ENCODE measurements at places on chromosomes 6 and 20. TPM values are rescaled to one million over a fixed set of nuclear protein-coding genes. Genes with fewer than 3 reads are reported as not detected.

- no peaks in the 10 kb centered on the region for H3K36me3 ChIP-seq
- no peaks in the 10 kb centered on the region for H3K27me3 ChIP-seq
Measured at GRCh38 chr6:137389150-137389704, 105.0 kb downstream of the OLIG3 start.

- H3K36me3 ChIP-seq, result no peaks in the 10 kb centered on the region
- no peaks in the 10 kb centered on the region for H3K4me1 ChIP-seq
- no peaks in the 10 kb centered on the region for H3K27me3 ChIP-seq
- H3K27ac ChIP-seq, result no peak overlapping the region
- no peak for DNase-seq
Measured at GRCh38 chr6:139891471-139891870, 517.0 kb upstream of the CITED2 start.

DNA sequence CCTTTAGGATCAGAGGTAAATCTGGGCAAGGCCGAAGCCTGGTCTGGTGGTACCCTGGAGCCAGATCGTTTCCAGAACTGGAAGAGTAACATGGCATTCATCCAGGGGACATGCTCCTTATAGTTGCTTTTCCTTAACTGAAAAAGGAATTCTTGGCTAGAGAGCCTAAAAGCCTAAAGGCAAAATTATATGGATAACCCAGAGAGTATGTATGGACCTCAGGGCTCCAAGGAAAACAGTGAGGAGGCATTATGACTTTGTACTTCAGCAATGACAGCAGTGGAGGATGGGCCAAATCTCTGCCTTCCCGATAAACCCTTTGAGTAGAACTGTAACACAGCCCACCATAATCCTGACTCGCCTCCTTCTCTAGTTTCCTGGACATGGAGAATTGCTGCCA is 29.3 kb downstream of the ARHGAP18 start:
- no peak overlapping the region for H3K27ac ChIP-seq
- no peak overlapping the region for H3K4me3 ChIP-seq
- H3K4me1 ChIP-seq, result peaks cover 15% of the 10 kb centered on the region
- no peaks in the 10 kb centered on the region for H3K36me3 ChIP-seq
- H3K27me3 ChIP-seq, result no peaks in the 10 kb centered on the region
- DNase-seq, result no peak

- H3K4me1 ChIP-seq, result no peaks in the 10 kb centered on the region
- H3K4me3 ChIP-seq, result no peak overlapping the region
- H3K36me3 ChIP-seq, result no peaks in the 10 kb centered on the region
- DNase-seq, result no peak
- no peak overlapping the region for H3K27ac ChIP-seq
Measured at GRCh38 chr6:146914489-146915483, 289.4 kb upstream of the STXBP5 start.

GRCh38 chr6:4102687-4103244 is 23.8 kb upstream of the FAM217A start:
- no peak overlapping the region for H3K27ac ChIP-seq
- no peak for DNase-seq
- H3K36me3 ChIP-seq, result no peaks in the 10 kb centered on the region
- no peaks in the 10 kb centered on the region for H3K4me1 ChIP-seq
- no peak overlapping the region for H3K4me3 ChIP-seq
- H3K27me3 ChIP-seq, result no peaks in the 10 kb centered on the region

DNA sequence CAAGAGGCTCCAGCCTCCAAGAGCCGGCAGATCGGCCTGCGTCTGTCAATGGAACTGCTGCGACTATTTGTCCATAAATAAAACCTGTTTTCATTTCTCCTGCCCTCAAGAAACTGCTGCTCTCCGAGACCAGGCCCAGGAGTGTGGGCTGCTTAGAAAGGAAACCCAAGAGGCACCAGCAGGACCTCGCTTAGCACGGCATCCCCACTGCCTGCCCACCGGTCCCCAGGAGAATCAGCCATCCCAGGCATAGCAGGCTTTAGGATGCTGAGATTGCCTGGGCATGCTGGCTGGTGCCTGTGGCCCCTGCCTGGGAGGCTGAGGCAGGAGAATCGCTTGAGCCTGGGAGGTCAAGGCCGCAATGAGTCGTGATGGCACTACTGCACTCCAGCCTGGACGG is 17.6 kb downstream of the NTSR1 start:
- peaks cover 8% of the 10 kb centered on the region for H3K4me1 ChIP-seq
- H3K27me3 ChIP-seq, result peaks cover 16% of the 10 kb centered on the region
- H3K27ac ChIP-seq, result no peak overlapping the region
- H3K4me3 ChIP-seq, result no peak overlapping the region
- no peak for DNase-seq

- no peak for DNase-seq
- H3K36me3 ChIP-seq, result no peaks in the 10 kb centered on the region
- H3K27me3 ChIP-seq, result no peaks in the 10 kb centered on the region
- no peaks in the 10 kb centered on the region for H3K4me1 ChIP-seq
- no peak overlapping the region for H3K4me3 ChIP-seq
Measured at GRCh38 chr6:10355115-10355702, 59.7 kb downstream of the TFAP2A start.

DNA sequence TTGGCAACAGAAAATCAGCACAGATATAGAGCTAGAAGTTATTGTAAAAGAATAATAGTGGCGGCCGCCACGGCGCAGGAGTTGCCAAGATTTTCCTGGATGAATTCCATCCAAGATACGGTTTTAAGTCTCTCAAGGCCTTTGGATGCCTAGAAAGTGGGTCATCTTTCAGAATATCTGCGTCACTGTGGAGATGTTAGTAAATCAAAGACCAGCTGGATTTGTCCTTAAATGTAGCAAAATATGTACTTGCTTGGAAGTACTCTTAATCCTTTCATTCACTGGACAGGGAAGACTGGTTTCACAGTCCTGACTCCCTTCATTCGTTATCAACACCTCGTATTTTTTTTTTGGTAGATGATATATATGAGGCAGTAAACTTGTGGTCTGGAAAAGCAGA is 83.0 kb downstream of the SLC22A3 start:
- DNase-seq, result no peak
- peak overlapping the region; percentile 23 for H3K27ac ChIP-seq
- H3K4me3 ChIP-seq, result no peak overlapping the region

DNA sequence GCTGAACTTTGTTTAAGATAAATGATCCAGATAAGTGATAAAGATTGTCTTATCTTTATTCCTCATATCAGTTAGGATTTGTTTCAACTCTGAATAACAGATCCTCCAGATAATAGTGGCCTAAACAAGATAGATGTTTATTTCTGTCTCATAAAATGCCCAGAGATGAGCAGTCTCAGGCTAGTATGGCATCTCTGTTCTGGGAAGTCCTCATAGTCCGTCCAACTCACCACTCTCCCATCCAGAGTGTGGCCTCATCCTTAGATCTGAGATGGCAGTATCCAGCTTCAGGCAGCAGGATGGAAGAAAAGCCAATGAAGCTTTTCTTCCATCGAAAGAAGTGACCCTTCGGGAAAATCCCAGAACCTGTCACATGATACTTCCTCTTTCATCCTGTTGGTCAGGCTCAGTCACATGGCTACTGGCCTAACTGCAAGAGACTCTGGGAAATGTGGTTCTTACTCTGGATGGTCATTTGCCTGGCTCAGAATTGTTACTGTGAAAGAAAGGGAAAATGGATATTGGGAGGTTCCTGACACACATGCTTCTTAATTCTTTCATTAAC is 29.4 kb upstream of the TAGAP start:
- H3K4me1 ChIP-seq, result peaks cover 13% of the 10 kb centered on the region
- H3K27ac ChIP-seq, result no peak overlapping the region
- no peaks in the 10 kb centered on the region for H3K27me3 ChIP-seq
- H3K4me3 ChIP-seq, result no peak overlapping the region

GRCh38 chr20:33433465-33434234 is 9.9 kb downstream of the SNTA1 start:
- H3K27me3 ChIP-seq, result no peaks in the 10 kb centered on the region
- H3K4me1 ChIP-seq, result no peaks in the 10 kb centered on the region
- H3K27ac ChIP-seq, result no peak overlapping the region

- no peak overlapping the region for H3K27ac ChIP-seq
- no peaks in the 10 kb centered on the region for H3K27me3 ChIP-seq
- no peak overlapping the region for H3K4me3 ChIP-seq
- no peaks in the 10 kb centered on the region for H3K4me1 ChIP-seq
Measured at GRCh38 chr6:131687022-131687421, 14.2 kb downstream of the OR2A4 start.

DNA sequence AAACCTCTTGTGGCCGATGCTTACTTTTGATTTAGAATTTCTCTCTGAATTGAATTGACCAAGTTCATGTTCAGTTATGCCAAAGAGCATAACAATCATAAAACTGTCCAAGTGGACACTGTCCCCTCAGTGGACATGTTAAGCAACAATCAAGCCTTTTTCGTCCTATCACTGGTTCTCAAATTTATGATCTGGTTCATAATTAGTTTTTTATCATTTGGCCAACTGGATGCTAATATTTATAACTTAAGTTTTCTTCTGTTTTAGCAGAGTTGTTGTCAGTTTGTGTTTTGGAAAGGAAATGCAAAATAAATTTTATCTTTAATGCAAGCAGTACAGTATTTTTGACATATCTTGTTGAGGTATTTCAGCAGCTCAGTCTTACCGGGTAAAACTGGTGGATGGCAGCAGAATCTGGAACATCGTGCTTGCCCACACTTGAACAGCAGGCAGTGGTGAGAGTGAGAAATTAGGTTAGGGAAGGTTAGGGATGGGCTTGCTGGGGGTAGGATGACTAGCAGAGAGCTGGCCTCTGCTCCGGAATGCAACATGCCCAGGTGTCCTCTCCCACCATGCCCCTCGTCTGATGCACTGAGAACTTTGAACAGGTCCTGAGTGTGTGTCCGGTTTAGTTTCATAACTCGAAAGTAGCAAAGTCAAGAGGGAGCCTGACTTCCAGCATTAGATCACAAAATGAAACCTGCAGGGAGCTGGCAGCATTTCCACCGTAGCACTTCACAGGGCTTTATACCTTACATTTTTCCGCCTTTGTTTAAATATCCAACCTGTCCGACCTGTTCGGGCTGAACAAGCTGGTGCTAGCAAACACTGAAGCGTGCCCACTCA is 93.1 kb downstream of the RREB1 start:
- no peaks in the 10 kb centered on the region for H3K27me3 ChIP-seq
- H3K36me3 ChIP-seq, result peaks cover 53% of the 10 kb centered on the region
- H3K4me1 ChIP-seq, result peaks cover 34% of the 10 kb centered on the region

- no peaks in the 10 kb centered on the region for H3K4me1 ChIP-seq
- no peak overlapping the region for H3K27ac ChIP-seq
- DNase-seq, result no peak
- H3K27me3 ChIP-seq, result no peaks in the 10 kb centered on the region
Measured at GRCh38 chr6:47344022-47344421, 34.3 kb upstream of the TNFRSF21 start.

GRCh38 chr20:44457016-44457415 is 18.7 kb upstream of the TTPAL start:
- no peaks in the 10 kb centered on the region for H3K27me3 ChIP-seq
- DNase-seq, result no peak
- no peak overlapping the region for H3K27ac ChIP-seq
- no peaks in the 10 kb centered on the region for H3K4me1 ChIP-seq

- H3K27me3 ChIP-seq, result no peaks in the 10 kb centered on the region
- DNase-seq, result no peak
- peaks cover 26% of the 10 kb centered on the region for H3K4me1 ChIP-seq
- H3K36me3 ChIP-seq, result no peaks in the 10 kb centered on the region
Measured at GRCh38 chr20:24701027-24701426, 231.6 kb downstream of the SYNDIG1 start.

DNA sequence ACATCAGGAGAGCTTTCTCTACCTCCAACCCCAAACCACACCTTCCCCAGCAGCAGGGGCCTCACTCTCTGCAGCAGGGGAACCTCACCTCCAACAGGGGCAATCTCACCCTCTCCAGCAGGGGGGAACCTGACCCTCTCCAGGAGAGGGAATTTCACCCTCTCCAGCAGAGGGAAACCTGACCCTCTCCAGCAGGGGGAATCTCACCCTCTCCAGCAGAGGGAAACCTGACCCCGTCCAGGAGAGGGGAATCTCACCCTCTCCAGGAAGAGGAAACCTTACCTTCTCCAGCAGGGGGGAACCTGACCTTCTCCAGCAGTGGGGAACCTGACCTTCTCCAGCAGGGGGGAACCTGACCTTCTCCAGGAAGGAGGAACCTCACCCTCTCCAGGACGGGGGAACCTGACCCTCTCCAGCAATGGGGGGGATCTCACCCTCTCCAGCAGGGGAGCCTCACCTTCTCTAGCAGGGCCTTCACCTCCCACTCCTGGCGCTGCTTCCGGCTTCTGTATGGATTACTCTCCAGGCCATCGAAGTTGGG is 3.1 kb downstream of the B3GALT4 start:
- peaks cover 17% of the 10 kb centered on the region for H3K4me1 ChIP-seq
- no peak overlapping the region for H3K4me3 ChIP-seq
- DNase-seq, result no peak
- no peak overlapping the region for H3K27ac ChIP-seq
- peaks cover 68% of the 10 kb centered on the region for H3K36me3 ChIP-seq

GRCh38 chr6:19463250-19463649 is 373.9 kb upstream of the ID4 start:
- no peak overlapping the region for H3K4me3 ChIP-seq
- no peak for DNase-seq
- no peak overlapping the region for H3K27ac ChIP-seq

GRCh38 chr6:87925373-87926060 is 122.1 kb upstream of the SPACA1 start:
- peaks cover 4% of the 10 kb centered on the region for H3K4me1 ChIP-seq
- H3K4me3 ChIP-seq, result no peak overlapping the region
- H3K36me3 ChIP-seq, result no peaks in the 10 kb centered on the region
- H3K27me3 ChIP-seq, result no peaks in the 10 kb centered on the region
- no peak for DNase-seq

GRCh38 chr6:13116155-13116554 is 212.2 kb downstream of the TBC1D7 start:
- no peak overlapping the region for H3K4me3 ChIP-seq
- H3K27ac ChIP-seq, result no peak overlapping the region
- no peaks in the 10 kb centered on the region for H3K27me3 ChIP-seq
- DNase-seq, result no peak

- H3K4me1 ChIP-seq, result peaks cover 9% of the 10 kb centered on the region
- H3K27me3 ChIP-seq, result no peaks in the 10 kb centered on the region
- H3K27ac ChIP-seq, result peak overlapping the region; percentile 19
- DNase-seq, result peak; percentile 26
- H3K4me3 ChIP-seq, result no peak overlapping the region
- H3K36me3 ChIP-seq, result no peaks in the 10 kb centered on the region
Measured at GRCh38 chr6:39256294-39256940, 27.1 kb upstream of the KCNK5 start.

DNA sequence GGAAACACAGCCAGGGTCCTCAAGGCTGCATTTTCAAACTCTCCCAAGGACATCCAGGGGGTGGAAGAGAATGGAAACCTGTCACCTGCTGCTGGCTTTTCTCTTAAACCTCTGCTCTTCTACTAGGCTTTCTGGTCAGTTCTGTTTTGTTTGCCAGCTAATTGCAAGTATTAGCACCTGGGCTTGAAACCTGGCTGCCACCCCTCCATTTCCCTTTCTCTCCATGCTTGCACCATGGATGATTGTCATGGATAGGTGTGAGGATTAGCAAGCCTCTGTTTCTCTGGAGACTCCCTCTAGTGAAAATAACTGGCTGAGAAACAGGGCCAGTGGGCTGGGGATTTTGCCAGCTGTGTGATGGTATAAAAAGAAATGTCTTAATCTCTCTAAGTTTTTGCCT is 33.0 kb upstream of the GPR6 start:
- H3K4me1 ChIP-seq, result no peaks in the 10 kb centered on the region
- DNase-seq, result no peak
- H3K4me3 ChIP-seq, result no peak overlapping the region
- no peak overlapping the region for H3K27ac ChIP-seq
- no peaks in the 10 kb centered on the region for H3K36me3 ChIP-seq
- H3K27me3 ChIP-seq, result no peaks in the 10 kb centered on the region

The AKAP12 gene
- total RNA-seq, result 14.4 TPM

The NELFCD gene
- total RNA-seq, result 42.2 TPM

The HSPA1L gene
- total RNA-seq, result 1.2 TPM

The GINS1 gene
- total RNA-seq, result 15.7 TPM

The L3MBTL3 gene
- 8.2 TPM for total RNA-seq

The RIPPLY2 gene
- 0.28 TPM for total RNA-seq

The CLPSL2 gene
- total RNA-seq, result not detected

The HLA-DRA gene
- 1,598 TPM for total RNA-seq

The GHRH gene
- total RNA-seq, result 14.4 TPM
